Stimulated activated CD8-positive, alpha-beta memory T cell treated with anti-CD3 and anti-CD28 coated beads, Interleukin-2, amount 100 ng/mL, for 48 hours (primary cell): ENCODE measurements at places on chromosomes 7 and 10.
A peak's percentile ranks its signal among the peaks of the same experiment; 100 is the strongest.

GRCh38 chr10:98417973-98418664, 3.1 kb upstream of the PYROXD2 start:
- DNase-seq = no peak

DNA sequence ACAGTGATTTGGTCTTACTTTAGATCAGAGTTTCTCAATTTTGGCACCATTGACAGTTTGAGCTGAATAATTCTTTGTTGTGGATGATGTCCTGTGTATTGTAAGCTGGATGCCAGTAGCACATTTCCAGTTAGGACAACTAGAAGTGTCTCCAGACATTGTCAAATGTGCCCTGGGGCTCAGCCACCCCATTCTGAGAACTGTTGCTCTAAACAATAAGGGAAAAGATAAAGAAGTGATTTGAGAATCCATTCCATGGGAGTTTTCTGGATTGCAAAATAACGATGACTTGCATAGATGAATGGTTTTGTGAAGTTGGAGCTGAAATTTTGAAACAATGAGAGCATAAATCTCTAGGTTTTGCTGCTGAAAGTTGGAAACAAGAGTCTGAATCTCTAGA, 44.6 kb downstream of the NUP205 start:
- no peak for DNase-seq

- no peak for DNase-seq
Measured at GRCh38 chr10:111079781-111080180, 3.0 kb downstream of the ADRA2A start.

GRCh38 chr7:102080434-102081243, 206.0 kb upstream of the SH2B2 start:
- DNase-seq = no peak

GRCh38 chr7:23105086-23105643, 420 bp upstream of the KLHL7 start:
- DNase-seq = no peak

DNA sequence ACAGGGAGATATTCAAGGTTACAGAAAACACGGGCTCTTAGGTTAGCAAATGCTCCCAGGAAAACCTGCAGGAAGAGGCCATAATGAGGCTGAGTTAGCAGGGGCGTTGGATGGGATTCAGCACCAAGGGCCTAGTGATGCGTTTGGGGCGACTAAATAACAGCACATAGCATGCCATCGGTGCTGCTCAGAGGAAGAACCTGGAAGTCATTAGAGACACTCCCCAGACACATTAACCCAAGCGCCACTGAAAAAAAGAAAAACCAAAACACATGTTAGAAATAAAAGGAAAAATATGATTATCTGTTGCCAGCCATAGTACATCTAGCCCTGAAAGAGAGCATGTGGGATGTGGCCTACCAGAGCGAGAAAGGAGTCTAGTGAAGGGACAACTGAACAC, 28.8 kb upstream of the OPALIN start:
- no peak for DNase-seq

DNA sequence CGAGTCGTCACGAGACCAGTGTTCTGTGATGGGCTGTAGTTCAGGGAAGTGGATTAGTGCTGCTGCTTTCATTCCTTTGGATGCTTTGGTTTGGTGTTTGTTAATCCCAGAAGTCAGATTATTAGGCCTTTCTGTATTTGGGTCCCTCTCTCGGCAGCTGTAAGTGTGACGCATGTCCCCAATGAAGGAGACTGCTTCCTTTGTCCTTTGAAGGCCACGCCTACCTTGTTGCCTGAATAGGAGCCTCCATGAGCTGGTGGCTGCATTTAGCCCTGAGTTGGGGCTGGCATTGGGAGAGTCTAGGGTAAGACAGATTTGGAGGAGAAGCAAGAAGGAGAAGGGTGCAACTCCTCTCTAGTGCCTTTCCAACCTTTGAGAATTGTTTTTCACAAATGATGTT, 34.5 kb downstream of the DOCK1 start:
- DNase-seq = no peak

DNA sequence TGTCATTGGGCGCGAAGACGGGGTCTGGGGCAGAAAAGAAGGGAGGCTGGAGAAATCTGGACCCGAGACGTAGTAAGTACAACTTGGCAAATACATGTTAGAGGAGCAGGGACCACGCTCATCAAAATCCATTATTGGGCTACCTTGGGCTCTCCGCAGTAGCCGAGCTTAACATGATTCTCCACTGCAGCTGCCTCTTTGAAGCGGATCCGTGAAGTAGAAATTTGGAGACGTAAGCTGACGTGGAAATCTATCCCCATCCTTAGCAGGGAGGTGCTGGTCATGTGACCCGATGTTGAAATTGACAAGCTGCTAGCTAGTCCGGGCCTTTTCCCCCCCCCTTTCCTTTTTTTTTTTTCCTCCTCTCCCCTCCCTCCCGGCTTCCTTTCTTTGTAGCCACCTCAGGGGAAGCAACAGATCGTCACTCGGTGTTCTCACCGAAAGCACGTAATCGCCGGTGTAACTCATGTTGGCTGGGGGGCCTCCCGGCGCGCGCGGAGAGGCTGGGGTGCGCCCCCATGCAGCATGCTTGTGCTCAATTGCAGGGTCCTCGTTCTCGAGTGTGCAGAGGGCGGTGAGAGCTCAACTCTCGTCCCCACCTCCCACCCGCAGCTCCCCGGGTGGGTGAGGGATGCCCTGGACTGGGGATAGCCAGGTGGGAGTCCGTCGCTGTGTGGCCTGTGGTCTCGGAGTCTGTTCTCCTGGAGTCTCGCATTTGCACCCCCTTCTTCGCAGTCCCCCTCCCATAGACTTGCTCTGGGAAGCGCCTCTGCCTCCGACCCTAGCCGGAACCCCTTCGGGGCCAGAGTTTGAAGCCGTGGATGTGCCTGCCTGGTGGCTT, at the start of gene HOXA11:
TSS of gene HOXA11 (minus strand) at position 220 of the 841 bp plus-strand sequence. CDS start at position 132, 88 bp downstream.
- DNase-seq = no peak

GRCh38 chr10:124006526-124006925, 86.9 kb downstream of the CHST15 start:
- no peak for DNase-seq

DNA sequence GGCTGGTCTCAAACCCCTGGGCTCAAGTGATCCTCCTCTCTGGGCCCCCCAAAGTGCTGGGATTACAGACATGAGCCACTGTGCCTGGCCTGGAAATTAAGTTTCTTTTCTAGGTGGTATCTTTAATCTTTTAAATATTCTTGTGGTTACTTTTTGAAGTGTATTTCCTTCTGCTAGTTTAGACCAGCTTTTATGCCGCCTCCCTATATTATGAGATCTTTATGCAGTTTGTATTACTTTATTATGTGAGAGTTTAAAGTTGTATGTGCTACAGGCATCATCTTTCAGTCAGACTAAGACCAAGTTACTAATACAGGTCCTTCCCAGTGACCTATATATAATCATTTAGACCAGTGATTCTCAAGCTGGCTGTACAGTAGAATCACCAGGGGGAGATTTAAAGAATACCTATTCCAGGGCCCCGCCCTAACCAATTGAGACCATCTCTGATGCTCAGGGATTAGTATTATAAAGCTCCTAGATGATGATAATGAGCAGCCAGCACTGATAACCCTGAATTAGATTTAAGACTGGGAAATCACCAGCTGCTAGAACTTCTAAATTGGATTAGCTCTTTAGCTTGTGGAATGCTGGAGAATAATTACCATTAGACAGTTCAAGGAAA, 11.3 kb downstream of the INPP5F start:
- no peak for DNase-seq

DNA sequence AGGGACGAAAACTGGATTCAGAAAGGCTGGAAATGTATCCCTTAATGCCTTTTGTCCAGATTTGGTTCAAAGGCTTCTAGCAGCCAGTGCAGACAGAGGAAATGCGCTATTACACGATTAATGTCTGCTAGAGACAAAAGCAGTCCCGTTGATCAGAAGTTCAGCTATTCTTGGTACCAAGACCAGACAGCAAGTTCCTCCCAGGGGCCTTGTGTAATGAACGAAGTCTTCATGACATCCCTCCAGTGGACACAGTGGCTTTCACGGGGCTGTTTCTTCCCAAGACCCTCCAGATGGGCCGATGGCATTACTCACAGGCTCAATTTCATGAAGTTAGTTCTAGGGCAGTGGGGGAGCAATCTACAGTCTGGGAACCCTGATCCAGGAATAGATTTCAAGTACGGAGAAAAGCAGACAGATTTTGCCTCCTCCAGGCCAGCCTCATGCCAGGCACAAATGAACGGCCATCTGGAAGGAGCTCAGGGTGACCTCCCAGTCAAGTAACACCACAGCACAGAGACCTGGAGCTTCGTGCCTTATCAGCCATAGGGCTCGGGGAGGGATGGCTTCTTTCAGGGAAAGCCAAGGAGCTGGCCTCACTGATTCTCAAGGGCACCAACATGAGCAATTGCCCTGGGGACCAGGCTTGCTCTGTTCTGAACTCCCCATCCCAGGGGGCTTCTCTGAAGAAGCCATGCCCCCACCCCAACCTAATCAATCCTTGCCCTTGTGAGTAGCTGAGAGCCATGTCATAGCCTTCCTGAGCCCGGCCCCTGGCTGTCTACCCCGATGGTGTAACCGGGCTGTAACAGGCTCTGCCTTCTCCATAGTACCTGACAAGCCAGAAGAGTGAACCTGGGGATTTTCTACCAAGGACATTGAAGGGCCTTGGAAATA, 101.1 kb downstream of the PRKAG2 start:
- no peak for DNase-seq

DNA sequence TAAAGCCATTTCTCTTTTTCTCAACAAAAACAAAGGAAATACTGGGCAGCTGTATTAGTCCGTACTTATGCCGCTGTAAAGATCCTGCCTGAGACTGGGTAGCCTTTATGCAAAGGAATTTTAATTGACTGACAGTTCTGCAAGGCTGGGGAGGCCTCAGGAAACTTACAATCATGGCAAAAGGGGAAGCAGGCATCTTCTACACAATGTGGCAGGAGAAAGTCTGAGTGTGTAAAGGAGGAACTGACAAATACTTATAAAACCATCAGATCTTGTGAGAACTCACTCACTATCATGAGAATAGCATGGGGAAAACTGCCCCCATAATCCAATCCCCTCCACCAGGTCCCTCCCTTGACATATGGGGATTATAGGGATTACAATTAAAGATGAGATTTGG, 264.3 kb downstream of the SEMA3A start:
- no peak for DNase-seq

- no peak for DNase-seq
Measured at GRCh38 chr7:50599385-50599784, 34.2 kb upstream of the DDC start.

GRCh38 chr10:97768322-97769315, 3.2 kb downstream of the SFRP5 start:
- DNase-seq = no peak

GRCh38 chr7:19119870-19120486, 2.5 kb upstream of the TWIST1 start:
- no peak for DNase-seq

GRCh38 chr7:9280088-9280487, 846.7 kb downstream of the NXPH1 start:
- no peak for DNase-seq

GRCh38 chr7:149790146-149790548, 16.8 kb upstream of the ZNF467 start:
- peak; percentile 40 for DNase-seq

- DNase-seq = no peak
Measured at GRCh38 chr10:6950133-6950532, 370.1 kb upstream of the PRKCQ start.

- DNase-seq = no peak
Measured at GRCh38 chr7:151429560-151430331, 10.2 kb downstream of the CRYGN start.

DNA sequence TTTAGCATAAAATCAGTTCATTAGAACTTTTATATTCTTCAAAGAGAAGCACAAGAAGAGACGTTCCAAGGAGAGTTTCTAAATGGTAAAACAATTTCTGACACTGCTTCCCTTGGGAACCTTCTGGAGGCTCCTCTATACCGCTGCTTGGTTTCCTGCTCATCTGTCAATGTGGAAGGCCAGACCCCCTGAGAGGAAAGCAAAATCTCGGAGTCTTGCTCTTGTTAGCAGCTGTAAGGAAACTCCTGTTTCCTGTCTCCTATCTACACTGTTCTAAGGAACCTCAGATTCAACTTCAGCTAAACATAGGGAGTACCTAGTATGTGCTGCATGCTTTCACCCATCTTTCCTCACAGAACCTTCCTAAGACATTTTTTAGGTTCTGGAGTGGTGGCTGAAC, 322.2 kb downstream of the BMPER start:
- DNase-seq = no peak

DNA sequence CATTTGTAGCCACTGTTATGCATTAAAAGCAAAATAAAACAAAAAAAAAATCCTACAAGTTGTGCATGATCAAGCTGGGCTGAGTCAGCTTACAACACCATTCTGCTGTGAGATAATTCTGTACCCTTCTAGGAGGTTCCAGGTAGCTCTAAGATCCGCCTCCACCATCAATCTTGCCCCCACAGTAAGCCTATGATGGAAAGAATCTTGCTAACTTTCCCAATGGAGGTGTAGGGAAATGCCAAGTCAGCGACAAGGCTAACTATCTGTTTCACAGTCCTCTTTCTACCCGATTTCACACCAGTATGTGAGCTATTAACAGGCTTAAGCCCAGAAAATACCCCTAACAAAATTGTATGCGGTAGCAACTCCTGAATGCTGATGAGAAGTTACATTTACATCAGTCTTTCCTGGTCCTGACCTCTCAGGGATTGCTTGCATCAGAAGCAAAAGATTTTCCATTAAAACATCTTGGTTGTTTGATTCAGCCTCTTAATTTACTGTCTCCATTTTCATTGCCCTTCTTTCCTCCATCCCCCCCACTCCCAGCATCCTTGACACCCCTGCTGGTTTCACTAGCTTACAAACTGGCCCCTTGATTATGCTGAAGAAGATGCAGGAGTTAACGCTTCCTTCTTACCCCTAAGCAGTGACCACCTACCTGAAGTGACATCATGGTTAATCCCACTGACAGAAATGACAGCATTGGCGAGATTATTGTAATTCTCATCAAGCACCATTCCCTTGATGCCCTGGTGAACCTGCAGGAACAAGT, 27.8 kb downstream of the CPN1 start:
- DNase-seq = no peak

GRCh38 chr10:28587270-28587969, 54.5 kb downstream of the WAC start:
- no peak for DNase-seq

DNA sequence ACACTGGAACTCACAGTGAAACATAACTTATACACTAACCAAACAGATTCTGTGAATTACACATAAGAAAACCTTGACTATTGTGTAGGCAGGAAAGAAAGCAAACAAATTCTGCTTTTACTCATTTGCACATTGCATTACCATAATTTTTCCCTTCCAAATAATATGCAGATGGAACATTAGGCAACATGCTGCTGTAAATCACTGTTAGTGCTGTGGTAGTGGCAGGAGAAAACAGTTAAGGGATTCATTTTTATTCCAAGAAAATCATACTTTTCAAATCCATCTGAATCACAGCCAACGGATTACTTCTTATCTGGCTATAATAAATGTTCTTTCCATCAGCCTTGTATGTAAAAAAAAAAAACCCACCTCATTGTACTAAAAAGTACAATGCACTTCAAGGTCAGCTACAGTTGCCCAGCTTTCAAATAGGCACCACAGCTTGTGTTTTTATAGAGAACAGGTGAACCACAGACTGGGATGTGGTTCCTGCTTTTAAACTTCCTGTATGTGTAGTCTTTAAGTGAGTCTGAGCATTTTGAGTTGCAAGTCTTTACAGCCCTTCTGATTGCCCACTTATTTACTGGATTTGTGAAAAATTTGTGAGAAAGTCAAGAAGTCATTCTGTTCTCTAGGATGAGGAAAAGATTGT, 590.0 kb upstream of the SEMA3D start:
- no peak for DNase-seq
